ENCODE measurements at places on chromosomes 7 and 10.

DNA sequence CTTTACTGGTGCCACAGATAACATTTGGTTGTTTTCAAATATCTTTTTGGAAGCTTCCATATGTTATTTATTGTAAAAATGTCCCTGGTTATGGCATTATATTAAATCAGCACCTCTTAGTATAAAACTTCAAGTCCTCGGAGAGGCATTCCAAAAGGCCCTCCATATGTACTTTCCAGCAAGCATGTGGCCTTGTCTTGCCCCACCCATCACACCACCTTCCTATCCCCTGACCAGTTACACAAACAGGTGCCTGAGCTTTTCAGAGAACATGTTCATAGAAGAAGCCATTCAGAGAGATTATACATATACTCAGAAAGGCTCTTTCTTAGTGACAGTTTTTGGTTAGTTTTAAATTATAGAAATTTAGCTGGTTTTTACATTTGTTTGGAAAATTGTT, 92.4 kb upstream of the PRKG1 start:
- no peak for DNase-seq

GRCh38 chr7:129530795-129531391, 28.6 kb downstream of the SMKR1 start:
- no peak for DNase-seq

- no peak for DNase-seq
Observed at GRCh38 chr7:116663744-116664143, 8.3 kb upstream of the MET start.

DNA sequence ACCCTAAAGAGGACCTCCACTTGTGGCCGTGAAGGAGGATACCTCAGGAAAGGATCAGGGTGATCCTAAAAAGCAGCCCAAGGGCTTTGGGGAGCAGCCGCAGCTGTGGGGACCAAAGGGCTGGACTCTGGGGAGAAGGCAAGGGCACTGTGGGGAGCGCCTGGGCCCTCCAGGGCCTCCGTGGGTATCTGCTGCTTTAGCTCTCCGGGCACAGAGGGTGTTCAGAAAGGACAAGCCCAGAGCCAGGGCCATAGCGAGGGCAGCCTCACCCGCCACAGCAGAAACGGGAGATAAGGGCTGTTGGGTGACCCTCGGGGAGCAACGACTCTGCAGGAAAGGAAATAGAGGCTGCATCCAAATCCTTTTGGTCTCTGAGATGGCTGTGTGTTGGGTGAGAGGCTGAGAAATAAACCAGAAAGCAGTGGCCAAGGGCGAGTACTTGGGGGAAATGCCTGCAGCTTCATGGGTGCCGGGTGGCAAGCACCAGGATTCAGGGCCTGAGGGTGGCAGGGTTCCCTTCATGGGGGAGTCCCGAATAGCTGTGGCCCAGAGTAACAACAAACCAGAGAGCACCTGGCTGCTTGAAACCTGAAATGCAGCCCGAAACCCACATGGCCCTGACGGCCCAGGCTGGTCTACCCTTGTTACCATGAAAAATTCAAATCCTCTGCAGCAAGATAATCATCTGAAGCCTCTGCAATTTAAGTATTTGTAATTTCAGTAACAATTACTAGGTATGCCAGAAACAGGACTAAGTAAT, 95.2 kb downstream of the VIPR2 start:
- no peak for DNase-seq

- DNase-seq, result no peak
Observed at GRCh38 chr7:121385056-121385799, 10.9 kb downstream of the FAM3C start.

DNA sequence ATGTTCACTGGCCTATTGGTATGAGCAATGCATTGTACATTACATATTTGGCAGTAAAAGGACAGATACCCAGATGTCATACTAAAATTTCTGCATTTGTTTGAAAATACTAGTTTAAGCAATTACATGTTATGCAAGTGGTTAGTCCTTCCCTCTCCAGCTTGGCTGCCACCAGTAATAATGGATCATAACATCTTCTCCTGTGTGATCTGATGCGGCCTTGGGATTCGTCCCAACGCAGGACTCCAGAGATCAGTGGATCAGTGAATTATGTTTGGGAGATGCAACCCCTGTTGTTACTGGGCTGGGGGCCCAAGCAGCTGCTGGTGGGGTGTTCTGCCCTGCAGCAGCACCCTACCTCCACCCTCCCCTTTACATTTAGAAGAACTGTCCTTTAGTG, 11.2 kb upstream of the PDK4 start:
- DNase-seq, result no peak

DNA sequence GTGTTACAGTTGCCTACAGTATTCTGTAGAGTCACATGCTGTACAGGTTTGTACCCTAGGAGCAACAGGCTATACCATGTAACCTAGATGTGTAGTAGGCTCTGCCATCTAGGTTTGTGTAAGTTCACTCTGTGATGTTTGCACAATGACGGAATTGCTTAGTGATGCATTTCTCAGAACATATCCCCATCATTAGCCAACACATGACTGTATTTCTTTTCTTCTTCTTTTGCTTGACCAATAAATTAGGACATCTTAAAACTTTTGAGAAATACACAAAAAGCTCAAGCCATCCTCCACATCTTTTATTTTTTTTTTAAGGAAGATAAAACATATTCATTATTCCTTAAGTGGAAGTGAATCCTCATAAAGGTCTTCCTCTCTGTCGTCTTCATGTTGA, 5.4 kb upstream of the PFKFB3 start:
- DNase-seq, result no peak

DNA sequence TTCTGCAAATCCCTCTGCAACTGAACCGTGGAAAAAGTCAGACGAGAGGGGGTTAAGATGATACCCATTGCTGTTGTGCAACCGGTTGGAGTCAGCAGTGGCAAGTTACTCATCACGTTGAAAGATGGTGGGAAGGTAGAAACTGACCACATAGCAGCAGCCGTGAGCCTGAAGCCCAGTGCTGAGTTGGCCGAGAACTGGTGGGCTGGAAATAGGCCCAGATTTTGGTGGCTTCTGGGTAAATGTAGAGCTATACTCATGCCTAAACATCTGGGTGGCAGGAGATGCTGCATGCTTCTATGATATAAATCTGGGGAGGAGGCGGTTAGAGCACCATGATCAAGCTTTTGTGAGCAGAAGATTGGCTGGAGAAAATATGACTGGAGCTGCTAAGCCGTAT, 78.6 kb downstream of the ARL5B start:
- no peak for DNase-seq

- DNase-seq, result no peak
Observed at GRCh38 chr10:11024596-11024995, 6.9 kb downstream of the CELF2 start.

GRCh38 chr10:79012567-79012966, 56.2 kb upstream of the ZMIZ1 start:
- DNase-seq, result no peak

DNA sequence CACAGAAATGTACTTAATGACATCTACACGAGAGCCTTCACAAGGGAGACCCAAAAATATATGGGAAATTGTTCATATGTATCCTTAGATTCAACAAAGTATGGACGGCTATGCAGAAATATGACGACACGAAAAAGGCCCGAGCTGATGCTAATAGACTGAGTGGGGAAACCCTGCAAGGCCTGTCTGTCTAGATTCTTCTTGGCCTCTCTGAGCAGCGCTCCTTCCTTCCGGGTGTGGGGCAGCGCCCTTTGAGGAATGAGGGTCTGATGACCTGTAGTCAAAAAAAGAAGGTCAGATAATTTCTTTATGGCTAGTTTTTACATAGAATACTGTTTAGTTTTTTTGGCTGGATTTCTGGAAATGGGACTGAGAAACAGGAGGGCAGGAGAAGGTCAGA, 192.8 kb upstream of the AKR1E2 start:
- DNase-seq, result no peak

DNA sequence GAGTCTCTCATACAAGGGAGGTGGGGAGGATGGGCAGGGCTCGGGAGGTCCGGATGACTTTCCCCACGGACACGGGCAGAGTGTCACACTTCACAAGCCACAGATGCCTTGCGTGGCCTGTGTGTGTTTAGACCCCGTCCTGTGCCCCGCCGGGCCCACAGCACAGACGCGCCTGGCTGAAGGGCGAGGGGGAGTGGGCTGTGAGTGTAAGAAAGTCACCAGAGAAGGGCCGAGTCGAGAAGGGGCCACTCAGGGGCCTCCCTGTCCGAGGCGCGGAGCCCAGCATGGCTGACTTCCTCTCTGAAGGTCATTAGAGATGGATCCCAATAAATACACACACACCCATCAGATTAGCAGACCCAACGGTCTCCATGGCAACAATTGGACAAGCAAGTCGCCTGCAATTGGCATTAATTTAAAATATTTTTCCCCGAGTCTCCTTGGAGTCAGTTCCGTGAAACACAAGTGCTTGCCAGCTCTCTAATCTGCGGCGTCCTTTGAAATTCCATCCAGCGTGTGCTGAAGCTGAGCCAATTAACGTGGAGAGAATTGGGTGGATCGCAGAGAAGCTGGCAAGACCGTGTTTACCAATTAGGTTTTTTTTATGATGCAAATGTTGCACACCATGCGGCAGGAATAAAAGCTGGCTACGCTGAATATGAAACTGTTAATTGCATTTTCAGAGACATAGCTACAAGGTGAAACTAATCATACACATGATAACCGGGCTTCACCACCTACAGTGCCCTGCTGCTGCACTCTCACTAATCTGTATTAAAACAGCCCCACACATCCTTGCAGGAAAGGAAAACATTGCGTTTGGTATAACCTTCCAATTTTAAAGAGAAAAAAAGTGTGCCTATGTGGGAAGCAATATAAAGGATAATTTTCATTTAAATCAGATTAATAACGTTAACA, 571.2 kb downstream of the PTPRN2 start:
- DNase-seq, result no peak

GRCh38 chr7:22205631-22206030, 151.3 kb downstream of the RAPGEF5 start:
- DNase-seq, result no peak

GRCh38 chr10:100647928-100648327, 97.5 kb upstream of the PAX2 start:
- DNase-seq, result no peak

DNA sequence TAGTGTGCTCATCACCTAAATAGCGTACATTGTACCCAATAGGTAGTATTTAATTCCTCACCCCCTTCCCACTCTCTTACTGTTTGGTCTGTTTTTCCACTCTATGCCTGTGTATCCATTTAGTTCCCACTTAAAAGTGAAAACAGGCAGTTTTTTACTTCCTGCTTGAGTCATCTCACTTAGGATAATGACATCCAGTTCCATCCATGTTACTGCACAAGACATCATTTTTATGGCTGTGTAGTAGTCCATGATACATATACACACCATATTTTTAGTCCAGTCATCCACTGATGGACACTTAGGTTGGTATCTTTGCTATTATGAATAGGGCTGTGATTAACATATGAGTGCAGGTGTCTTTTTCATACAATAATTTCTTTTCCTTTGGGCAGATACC, 10.1 kb downstream of the STK17A start:
- no peak for DNase-seq

GRCh38 chr10:32501906-32502305, 56.0 kb downstream of the CCDC7 start:
- no peak for DNase-seq

GRCh38 chr10:28721318-28721951, 44.1 kb downstream of the BAMBI start:
- DNase-seq, result no peak

GRCh38 chr10:97157578-97158095, 28.1 kb downstream of the SLIT1 start:
- DNase-seq, result no peak

DNA sequence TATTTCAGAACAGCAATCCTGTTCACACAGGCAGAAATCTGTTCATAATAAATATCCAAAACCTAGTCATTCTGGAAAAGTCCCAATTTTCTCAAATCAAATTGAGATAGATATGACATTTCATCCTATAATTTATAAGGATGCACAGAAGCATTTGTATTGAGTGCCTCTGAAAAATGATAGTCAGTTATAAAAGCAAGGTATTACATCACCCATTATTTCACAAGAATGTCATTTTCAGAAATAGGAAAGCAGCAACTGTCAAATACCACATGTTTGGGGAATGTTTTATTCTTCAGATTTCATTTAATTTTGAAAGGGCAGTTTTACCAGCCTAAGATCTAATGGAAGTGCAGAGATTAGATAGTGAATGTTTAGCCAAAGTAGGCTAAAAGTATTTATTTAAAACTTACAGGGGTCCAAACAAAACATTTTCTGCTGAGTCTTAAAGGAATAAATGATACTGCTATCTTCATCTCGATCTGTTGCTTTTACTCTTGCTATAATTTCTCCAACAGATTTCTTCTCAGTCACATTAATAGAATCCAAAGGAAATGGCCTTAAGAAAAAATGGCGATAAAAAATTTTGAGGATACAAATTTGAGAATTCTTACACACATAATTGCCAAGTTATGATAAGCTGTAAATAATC, 185.8 kb downstream of the HGF start:
- DNase-seq, result no peak

GRCh38 chr7:46685051-46685450, 764.0 kb upstream of the IGFBP3 start:
- DNase-seq, result no peak

- peak; percentile 48 for DNase-seq
Observed at GRCh38 chr10:79027147-79028055, 41.4 kb upstream of the ZMIZ1 start.

DNA sequence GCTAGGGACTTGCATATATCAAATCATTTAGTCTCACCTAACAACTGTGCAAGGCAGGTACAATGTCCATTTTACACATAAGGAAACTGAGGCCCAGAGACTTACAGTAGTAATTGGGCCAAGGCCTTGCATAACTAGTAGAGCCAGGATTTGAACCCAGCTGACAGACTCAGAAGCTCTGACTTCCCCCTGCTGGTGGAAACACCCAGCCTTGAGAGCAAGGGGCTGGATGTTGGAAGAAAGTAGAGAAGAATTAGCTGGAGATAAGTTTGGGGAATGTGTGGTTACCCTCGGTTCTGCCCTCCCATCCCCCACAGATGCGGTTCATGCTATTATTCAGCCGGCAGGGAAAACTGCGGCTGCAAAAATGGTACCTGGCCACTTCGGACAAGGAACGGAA, 2.0 kb downstream of the AP1S1 start:
- DNase-seq, result no peak

DNA sequence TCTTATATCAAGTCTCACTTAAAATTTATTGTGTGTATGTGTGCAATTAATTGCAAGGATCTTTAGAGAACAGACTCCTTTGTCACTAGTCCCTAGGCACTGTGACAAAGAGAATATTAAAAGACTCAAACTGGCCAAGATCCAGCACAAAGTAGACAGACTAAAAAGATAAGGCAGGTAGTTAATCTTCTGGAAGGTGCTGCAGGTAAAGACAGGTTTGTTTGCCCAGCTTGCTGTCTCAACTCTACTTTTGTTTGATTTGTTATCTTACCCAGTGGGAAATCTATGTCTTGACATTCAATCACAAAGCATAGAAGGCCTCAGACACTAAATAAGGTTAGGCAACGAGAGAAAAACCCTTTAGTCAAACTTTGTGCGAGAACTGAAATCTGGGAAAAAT, 807.9 kb upstream of the LRRN3 start:
- DNase-seq, result no peak
